ENCODE measurements at places on chromosomes 1 and 21. TPM values are rescaled to one million over a fixed set of nuclear protein-coding genes. Genes with fewer than 3 reads are reported as not detected.

LBR gene
- total RNA-seq, result 95.9 TPM

DMBX1 gene
- not detected for total RNA-seq

CYP4A22 gene
- total RNA-seq, result 0.47 TPM

SLC44A3 gene
- 41.0 TPM for total RNA-seq

SPRR2A gene
- not detected for total RNA-seq

RGS8 gene
- not detected for total RNA-seq

COG2 gene
- total RNA-seq, result 28.0 TPM

EXO1 gene
- total RNA-seq, result 4.1 TPM

LAMC2 gene
- total RNA-seq, result 5.5 TPM

CHRM3 gene
- total RNA-seq, result 20.2 TPM

SLC37A1 gene
- total RNA-seq, result 10.0 TPM

LCE1B gene
- total RNA-seq, result not detected

All from metanephros (tissue), 2 donors.